ENCODE measurements at places on chromosomes 5 and 9. TPM values are rescaled to one million over a fixed set of nuclear protein-coding genes. Genes with fewer than 3 reads are reported as not detected.
A peak's percentile ranks its signal among the peaks of the same experiment; 100 is the strongest.

- DNase-seq: no peak
These were observed 107.4 kb downstream of the FBXO38 start for GRCh38 chr5:148491015-148491792.

GRCh38 chr5:90097082-90097477 lies 312.5 kb downstream of the CETN3 start:
- no peak for DNase-seq

GRCh38 chr5:55071413-55071812 lies 31.0 kb upstream of the GZMA start:
- no peak for DNase-seq

GRCh38 chr9:135661816-135662560 lies 1.1 kb upstream of the LCN9 start:
- no peak for DNase-seq

DNA sequence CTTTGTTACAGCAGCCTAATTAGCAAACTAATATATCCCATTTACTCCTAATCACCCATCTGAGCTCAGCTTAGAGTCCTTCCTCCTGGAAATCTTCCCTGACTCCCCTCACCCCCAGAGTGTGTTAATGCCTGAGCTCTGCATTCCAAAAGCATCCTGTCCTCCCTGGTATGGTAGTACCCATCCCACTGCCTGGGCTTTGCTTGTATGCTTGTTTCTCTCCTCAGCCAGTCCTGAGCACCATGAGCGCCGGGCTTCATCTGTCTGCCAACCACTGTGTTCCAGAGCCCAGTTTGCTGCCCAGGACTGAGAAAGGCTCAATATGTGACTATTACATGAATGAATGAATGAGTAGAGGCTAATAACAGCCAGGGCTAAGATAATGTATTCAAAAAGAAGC lies 272.4 kb downstream of the CDK5RAP2 start:
- no peak for DNase-seq

DNA sequence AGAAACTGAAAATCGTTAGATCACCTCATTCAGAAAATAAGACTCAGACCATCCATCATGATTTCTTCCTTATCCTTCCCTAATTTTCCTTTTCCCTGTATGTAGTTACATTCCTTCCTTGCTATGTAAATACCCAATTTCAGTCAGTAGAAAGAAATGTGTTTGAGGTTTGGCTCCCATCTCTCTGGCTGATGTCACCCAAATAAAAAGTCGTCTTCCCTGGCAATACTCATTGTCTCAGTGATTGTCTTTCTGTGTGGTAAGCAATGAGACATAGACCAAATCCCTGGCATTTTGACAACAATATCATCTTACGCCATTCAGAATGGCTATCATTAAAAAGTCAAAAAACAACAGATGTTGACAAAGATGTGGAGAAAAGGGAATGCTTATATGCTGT lies 303.9 kb upstream of the EDIL3 start:
- DNase-seq: no peak

DNA sequence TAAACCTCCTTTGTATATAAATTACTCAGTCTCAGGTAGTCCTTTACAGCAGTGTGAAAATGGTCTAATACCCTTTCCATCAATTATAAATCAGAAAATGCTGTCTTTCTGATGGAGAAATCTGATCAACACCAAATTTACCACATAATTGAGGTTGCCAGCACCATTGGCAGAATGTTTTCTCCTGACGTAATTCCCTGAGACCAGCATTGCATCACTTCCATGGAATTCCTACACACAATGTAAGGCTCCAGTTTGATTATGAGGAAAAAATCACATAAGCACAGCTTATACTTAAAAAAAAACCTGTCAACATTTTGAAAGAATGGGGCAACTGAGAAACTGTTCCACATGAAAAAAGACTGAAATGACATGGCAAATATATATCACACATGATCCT lies 618.7 kb upstream of the CDH6 start:
- DNase-seq: no peak

GRCh38 chr5:166192696-166193095 lies 2098.7 kb upstream of the WWC1 start:
- no peak for DNase-seq

DNA sequence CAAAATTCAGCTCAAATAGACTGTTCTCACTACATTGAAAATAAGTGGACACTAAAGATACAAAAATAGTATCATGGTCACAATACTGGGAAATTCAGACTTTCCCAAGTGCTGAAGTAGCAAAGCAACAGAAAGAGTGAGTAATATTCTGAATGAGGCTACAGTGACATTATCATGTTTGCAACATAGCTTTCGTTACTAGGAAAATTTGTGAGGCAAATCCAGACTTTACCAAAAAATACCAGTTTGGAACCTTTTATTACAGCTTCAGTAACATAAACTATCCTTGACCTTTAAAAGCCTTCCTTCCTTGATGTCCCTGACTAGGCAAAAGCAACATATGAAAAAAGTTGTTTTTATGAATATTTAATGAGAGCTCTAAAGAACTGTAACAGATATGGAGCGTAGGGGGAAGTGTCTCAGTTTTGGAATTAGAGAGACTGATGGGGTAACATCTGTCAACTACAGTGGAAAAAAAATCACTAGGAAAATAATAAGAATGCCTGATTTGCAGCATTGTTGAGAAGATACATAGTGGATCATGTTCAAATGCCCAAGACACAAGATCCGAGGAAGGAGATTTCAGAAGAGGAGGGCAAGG lies 312.9 kb downstream of the ADGRV1 start:
- no peak for DNase-seq

- DNase-seq: no peak
These were observed 121.4 kb upstream of the MVB12B start for GRCh38 chr9:126205265-126205664.

DNA sequence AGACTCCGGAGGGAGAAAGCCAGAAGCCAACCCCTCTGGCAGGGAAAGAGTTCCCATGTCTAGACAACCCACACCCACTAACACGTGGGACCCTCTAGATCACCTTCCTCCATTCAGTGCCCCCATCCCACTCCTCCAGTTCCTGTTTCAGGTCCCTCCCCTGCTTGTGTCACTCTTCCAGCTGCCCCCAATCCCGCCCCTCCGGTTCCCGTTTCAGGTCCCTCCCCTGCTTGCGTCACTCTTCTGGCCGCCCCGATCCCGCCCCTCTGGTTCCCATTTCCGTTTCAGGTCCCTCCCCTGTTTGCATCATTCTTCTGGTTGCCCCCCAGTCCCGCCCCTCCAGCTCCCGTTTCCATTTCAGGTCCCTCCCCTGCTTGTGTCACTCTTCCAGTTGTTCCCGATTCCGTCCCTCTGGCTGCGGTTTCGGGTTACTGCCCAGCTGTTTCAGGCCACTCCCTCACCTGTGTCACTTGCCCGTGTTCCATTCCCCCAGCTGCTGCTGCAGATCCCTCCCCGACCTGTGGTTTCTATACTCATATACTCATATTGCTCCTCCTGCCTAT lies 64.8 kb upstream of the RANBP6 start:
- peak; percentile 91 for DNase-seq

GRCh38 chr5:6788439-6788838 lies 75.2 kb downstream of the TENT4A start:
- no peak for DNase-seq

DNA sequence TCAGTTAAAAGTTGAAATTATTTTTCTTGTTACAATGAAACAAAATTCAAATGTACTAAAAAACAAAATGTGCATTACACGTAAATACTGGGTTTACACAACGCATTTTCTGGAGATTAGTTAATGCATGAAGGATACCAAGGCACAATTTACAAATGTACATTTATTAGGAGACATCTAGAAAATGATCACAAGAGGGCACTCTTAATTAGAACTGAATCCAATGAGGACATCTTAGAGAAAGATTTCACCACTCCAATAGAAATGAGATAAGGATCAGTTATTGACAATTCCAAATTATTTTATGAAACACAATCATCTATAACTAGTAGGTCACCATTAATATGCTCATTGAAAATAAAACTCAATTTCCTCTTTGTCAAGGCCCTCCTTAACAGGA lies 36.6 kb upstream of the CDH12 start:
- DNase-seq: peak; percentile 57

DNA sequence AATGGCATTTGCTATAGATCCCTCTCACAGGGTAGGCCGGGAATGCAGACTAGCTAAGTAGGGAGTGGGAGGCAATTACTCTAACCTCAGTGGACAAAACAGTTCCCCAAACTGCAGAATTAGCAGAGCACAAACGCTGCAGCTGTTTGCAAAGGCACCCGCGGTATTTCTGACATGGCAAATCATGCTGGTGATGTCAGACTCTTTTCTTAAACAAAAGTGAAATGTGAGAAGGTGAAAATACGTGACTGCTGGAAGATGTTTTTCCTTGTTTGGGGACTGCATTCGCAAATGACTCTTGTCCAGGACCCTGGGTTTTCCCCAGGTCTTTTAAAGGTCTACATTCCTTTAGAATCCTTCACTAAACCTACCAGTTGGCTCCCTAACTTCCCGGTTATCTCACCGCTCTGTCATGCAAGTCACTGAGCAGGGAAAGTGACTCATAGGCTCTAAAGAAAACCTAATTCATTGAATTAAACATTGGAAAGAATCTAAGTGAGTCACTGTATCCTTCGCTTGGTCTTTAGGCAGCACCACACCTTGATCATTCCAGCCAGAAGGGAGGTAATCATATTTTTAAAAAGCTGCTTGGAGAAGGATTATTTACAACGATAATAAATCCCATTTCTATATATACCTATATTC lies 91.5 kb upstream of the DNAH5 start:
- peak; percentile 53 for DNase-seq

GRCh38 chr5:154647114-154647760 lies 107.9 kb upstream of the LARP1 start:
- no peak for DNase-seq

- DNase-seq: no peak
These were observed 323.4 kb downstream of the FBXL7 start for GRCh38 chr5:15823398-15823797.

DNA sequence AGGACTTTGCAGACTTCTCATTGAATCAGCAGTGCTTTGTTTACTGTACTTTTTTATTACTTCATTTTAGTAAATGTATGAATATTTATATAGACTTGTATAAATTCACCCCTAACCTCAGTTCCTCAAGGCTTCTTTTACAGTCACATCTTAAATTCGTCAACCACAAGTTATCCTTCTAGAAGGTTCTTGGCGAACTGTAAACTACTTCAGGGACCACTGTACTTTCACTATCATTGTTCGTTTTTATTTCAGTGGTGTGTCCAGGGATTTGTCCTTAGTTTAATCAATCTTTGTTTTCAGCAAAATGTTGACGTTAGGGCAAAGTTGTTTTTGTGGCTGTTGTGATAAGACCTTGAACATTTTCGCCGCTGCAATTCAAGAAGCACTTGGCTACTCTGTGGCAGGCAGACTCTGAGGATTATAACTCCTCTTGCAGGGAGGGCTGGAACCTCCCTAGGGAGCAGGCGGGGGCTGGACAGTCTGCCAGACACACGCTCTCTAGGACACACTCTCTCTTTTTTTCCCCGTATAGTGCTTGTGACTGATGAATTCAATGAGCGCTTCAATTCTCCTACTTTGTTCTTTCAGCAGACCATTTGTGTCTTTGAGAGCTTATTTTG lies 252.8 kb downstream of the FBXL7 start:
- DNase-seq: peak; percentile 81

- DNase-seq: peak; percentile 46
These were observed 118.1 kb downstream of the SUSD1 start for GRCh38 chr9:112056996-112057395.

DNA sequence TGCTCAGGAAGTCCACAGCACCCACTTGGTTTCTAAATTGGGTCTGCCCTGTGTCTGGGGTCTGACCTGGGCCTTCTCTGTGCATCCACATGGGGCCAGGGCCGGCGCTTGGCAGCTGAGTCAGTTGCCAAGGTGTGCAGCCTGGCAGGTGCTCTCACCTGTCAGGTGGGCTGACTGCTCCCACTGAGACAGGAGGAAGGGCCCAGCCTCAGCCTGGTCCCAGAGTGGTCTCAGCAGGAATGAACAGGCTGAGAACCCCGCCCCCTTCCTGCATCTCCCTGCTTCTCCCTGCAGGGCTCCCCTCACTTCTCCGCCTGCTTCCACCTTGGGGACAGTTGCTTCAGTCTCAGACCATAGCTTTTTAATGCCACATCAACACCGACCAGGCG lies 60.5 kb downstream of the BARX1 start:
- DNase-seq: no peak

- no peak for DNase-seq
These were observed 33.6 kb upstream of the FBP1 start for GRCh38 chr9:94672811-94673487.

GRCh38 chr5:129506086-129506485 lies 46.0 kb downstream of the ADAMTS19 start:
- DNase-seq: no peak

- no peak for DNase-seq
These were observed 513.5 kb downstream of the MTRR start for GRCh38 chr5:8382456-8382855.

- DNase-seq: no peak
These were observed 1280.6 kb upstream of the ACO1 start for GRCh38 chr9:31103836-31104235.

GRCh38 chr5:179079165-179079987 lies 19.2 kb downstream of the ZNF354C start:
- no peak for DNase-seq

DNA sequence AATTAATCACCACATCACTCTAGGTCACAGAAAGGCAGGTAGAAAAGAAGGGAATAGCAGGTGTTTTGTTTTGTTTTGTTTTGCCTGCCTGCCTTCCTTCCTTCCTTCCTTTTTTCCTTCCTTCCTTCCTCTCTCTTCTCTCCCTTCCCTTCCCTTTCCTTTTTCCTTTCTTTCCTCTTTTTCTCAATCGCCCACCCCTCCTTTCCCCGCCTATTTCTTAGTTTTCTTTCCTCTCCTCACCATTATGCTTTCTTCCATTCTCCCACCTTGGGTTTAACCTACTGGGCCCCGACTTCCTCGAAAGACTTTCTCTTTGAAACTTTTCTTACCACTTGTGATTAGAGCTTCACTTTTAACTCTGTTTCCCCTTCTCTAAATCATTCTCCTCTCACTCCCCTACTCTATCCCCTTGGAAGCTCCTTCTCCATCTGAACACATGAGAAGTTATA lies 231.3 kb upstream of the CD180 start:
- DNase-seq: no peak

- no peak for DNase-seq
These were observed 170.3 kb upstream of the RAD23B start for GRCh38 chr9:107112707-107113243.

DNA sequence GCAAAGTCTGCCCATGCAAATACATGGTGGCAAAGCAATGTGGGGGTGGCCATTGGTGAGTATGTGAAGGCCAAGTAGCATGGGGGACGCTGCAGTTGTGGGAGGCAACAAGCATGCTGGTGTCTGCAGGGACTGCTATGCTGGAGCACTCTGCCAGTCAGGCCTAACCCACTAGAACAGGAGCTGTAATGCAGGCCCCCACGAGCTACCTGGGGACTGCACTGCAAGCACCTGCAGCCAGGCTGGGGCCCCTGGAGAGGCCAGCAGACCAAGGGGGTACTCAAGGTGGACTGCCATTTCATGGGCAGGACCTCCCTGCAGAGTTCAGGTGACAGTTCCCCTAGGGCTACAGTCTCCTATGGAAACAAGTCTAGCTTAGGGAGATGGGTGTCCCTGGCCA lies 183.8 kb upstream of the PDE4D start:
- no peak for DNase-seq

The CFAP90 gene
- total RNA-seq: 0.16 TPM

The SHOC1 gene
- total RNA-seq: 0.37 TPM

The C1QTNF2 gene
- total RNA-seq: 0.21 TPM

The INSL4 gene
- total RNA-seq: 0.13 TPM

The TMEM171 gene
- 4.8 TPM for total RNA-seq

The MAP3K1 gene
- 57.1 TPM for total RNA-seq

The CNTFR gene
- total RNA-seq: 1.1 TPM

The MTMR12 gene
- 24.8 TPM for total RNA-seq

The LRRC19 gene
- total RNA-seq: not detected

The HSD17B4 gene
- 160 TPM for total RNA-seq

The SPINK6 gene
- total RNA-seq: 0.61 TPM

Data from SK-MEL-5 (cell line).